Glutamatergic neuron (in vitro differentiated cells): ENCODE measurements at places on chromosomes 7 and 10.

DNA sequence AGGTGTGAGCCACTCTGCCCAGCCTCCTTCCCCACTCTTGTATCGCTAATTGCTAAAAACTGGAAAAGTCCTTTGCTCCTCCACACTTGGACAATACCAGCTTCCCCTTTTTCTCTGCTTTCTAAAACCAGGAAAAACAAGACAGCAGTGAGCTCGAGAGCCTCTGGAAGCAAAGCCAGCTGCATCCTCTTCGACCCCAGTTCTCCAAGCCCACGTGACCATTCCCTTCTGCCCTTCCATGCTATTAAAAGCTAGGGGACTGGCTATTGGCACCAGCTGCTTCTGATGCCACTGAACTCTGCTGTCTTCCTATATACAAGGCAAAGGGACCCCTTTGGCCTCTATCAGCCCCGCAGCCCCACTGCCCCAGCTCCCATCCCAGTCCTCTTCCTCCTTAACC is 92.2 kb downstream of the SPDYE5 start:
- DNase-seq = no peak

DNA sequence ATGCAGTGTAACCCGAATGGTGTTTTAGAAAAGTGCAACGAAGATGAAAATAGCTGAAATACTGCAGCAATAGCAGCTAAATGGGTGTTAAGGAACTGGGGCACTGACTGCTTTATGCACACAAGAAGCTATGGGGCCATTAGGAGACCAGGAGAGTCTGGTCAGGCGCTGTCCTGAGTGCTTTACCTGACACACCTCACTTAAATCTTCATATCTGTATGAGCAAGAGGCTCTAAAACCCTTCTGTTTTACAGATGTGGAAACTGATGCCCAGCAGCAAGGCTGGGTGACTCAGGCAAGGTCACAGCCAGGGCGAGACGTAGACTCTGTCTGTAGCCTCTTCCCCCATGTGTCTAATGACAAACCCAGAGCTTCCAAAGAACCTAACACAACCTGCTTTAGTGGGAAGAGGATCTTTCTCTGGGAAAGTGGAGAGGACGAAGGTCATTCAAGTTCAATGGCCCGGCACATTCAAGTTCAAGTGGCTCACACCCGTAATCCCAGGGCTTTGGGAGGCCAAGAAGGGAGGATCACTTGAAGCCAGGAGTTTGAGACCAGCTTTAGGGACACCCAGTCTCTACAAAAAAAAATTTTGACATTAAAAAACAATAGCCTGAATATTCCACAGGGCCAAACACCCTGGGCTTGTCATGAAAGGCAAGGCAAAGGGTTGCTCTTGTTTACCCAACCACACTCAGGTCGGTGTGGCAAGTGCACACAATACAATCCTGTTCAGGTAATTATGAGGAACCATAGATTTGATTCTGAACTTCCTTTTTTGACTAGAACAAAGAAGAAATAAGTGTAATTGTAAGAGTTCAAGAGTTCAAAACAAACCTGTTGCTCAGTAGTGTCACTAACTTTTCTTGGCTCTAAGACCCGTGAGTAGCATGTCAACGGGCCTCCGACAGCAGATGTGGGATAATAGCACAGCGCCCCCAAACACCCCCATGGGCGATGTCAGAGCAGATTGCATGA is 53.7 kb upstream of the KLF6 start:
- DNase-seq = no peak

DNA sequence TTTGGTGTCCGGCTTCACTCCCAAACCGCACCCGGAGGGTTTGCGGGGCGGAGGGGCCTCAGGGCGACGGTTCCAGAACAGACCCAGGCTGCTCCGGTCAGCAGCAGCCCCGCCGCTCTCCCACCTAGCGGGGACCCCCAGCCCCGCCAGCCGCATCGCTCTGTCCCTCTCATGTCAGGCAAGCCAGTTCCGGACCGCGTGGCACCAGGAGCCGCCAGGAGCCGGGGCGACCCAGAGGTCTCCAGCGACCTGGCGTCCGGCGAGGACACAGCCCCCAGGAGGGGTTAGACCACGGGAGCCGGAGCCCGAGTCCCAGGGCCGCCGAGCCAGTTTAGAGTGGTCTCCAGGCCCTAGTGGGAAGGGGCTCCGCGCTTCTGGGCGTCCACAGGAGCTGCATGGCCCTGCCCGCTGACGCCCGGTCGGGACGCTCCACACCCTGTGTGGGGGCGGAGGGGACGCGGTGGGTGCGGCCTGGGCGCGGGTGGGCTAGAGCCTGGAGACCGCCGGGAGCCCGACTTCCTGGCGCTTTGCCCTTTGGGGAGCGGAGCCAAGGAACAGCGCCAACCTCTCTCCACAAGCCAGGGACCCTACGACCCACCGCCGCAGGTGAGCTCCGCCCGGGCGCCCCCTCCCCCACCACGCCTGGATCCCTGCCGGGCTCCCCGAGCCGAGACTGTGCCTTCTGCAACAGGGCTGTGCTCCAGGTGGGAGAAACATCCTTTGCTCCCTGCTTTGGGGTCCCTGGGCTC is 43.4 kb downstream of the ZNF117 start:
- peak; percentile 48 for DNase-seq

GRCh38 chr7:134766779-134767519 is 12.5 kb upstream of the CALD1 start:
- DNase-seq = no peak

GRCh38 chr10:63720072-63720537 is 198.9 kb downstream of the REEP3 start:
- DNase-seq = peak; percentile 31

DNA sequence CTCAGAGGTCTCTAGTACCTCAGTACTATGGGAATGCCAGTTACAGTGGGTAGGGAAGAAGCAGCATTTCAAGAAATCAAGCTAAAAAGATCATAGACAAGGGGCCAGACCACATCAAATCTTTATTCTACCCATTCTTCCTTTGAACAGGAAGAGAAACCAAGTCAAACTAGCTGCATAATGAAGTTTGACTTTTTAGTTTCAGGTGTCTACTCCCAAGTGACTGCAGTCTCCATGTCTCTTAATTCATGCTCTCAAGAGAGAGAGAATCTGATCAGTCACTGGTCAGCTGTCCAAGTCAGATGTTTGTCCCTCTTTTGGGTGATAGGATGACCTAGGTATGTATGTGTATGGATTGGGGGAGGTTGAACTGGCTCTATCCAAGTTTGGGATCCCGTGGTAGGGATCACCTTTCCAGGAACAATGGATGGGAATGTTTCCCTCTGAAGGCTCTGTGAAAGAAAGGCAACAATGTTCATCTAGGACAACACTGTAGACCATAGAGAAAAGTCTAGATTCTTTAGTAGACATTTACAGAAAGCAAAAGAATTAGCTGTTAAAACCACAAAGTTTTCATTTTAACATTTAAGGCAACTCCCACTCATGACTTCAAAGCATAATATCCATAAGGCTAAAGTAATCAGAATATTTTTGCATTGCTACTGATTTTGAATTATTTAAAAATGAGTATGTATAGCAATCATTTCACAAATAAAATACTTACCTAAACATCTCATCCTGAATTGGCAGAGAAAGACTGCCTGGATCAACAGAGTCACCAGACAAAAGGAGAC is 30.1 kb upstream of the PRTFDC1 start:
- DNase-seq = no peak

- DNase-seq = no peak
Measured at GRCh38 chr7:537911-538634, 18.4 kb upstream of the PDGFA start.

GRCh38 chr10:126598009-126598408 is 72.5 kb downstream of the C10orf90 start:
- DNase-seq = peak; percentile 67

DNA sequence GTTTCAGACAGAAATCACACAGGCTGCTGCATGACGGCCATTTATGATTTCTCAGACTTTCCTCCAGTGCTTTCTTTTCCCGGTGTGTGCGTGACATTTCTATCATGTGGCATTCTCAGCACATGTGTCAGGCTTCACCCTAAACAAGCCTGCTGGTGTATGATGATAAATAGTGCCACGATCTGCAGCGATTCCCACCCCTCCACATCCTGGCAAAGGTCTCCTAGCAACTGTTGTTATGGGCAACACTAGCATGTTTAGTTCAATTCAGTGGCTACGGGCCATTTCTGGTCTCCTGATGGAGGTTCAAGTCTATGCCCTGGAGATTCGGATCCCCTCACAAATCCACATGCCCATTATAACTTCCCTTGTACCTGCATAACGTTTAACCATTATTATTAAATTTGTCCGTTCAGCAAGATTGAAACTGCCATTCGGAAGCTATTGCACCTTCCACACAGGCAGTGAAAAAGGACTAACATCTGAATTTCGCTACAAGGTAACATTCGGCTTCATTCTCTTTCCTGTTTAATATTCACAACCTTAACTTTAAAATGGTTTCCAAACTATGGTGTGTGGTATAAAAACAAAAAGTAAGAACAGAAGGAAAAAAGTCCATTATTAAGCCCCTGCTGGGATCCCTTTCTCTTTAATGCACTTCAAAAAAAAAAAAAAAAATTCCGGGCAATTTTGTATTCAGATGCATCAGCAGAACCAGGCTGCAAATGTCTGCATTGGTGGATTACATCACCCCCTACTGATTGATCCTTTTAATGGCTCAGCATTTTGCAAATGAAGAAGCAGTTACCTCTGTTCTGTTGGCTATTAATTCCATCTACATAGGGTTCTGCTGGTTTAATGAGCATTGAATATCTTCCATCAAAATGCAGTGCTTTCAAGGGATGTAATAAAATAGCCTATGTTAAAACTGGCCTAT is 90.2 kb downstream of the FRMD4A start:
- DNase-seq = no peak

DNA sequence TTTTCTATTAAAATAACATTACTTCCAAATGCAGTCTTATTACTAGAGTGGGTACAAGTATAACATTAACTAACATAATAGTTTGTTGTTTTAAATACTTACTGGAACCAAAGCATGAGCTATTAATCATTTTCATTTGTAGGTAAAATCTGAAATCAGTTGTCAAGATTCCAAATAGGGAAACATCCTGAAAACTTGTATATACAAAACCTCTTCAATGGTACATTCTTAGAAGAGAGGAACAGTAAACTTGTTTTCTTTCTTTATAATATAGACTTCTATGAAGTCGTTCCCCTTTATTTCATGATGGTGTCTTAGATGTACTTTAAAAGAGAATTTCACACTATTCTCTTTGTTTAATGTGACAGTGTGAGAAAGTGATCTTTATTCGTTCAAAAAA is 85.9 kb downstream of the VTI1A start:
- DNase-seq = no peak

DNA sequence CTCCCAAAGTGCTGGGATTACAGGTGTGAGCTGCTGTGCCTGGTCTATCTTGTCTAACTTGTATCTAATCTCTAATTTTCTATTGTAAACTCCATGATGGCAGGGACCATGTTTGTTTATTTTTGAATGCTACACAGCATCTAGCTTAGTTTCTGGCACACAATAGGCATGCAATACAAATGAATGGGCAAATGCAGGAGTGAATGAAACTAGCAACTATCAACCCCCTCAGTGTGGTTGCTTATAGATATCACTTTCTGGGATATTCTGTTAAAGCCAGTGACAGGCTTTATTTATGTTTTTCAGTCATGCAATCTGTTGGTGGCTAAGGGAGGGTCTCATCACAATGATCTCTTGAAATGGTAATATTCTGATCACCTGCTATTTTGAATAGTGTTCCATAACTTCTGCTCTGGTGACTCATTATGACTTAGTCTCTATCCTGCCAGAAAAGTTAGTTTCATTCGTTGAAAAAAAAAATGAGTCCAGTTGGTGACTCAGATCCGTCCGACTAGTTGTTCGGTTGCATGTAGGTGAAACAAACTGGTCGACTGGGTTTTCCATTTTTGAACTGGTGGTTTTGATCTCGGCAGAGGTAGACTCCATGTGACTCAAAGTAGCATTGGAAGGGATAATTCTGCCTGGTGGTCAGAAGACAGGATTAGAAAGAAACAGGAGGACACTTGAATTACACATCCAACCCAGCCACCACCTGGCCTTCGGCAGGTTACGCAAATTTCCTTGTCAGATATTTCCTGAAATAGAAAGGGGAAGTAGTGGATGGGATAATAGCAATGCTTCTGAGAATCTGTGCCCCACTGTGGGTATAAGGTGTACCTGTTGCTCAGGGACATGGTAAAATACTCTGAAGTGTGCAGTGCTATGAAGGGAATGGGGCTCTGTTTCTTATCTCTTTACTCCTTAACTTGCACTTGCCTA is 76.8 kb downstream of the GATA3 start:
- no peak for DNase-seq

- DNase-seq = no peak
Measured at GRCh38 chr10:4294996-4295792, 510.2 kb upstream of the KLF6 start.

GRCh38 chr7:131056007-131056406 is 271.7 kb upstream of the MKLN1 start:
- no peak for DNase-seq

DNA sequence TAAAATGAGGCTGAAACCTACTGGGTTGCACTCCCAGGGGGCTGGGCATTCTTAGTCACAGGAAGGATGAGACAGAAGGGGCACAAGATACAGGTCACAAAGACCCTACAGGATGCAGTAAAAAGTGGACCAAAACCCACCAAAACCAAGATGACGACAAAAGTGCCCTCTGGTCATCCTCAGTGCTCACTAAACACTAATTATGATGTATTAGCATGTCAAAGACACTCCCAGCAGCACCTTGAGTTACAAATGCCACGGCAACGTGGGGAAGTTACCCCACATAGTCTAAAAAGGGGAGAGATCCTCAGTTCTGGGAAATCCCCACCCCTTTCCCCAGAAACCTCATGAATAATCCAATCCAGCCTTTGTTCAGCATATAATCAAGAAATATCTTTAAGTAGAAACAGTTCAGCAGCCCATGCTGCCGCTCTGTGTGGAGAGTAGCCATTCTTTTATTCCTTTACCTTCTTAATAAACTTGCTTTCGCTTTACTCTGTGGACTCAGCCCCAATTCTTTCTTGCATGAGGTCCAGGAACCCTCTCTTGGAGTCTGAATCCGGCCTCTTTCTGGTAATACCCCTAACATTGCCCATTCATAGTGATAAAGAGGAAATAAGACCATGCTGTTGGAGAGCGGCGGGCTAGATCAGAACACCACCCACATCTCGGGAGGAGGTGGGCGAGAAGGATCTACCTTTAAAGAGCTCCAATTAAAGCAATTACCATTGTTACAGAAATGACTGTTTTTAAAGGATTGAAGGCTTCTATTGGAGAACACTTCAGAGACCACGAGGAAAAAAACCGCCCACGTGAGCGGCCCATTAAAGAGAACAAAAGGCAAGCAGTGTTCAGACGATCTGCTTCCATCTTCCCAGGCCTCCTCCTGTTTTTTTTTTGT is 170.9 kb downstream of the USP6NL start:
- DNase-seq = no peak

DNA sequence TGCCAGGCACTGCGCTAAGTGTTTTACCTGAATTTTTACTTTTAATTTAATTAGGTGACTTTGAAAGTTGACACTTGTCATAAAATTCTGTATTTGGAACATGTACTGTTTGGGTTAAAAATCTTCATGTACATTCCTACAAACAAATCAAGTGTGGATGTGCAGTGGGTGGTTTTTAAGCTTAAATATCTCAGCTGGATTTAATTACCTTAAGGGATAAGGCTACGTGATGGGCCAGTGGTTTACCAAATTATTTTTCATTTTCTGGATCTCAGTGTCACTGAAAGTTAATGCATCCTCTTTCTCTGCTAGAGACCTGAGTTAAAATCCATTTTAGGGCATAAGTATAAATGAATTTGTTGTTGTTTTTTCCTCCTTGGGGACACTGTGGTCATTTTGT is 51.1 kb downstream of the EXOC4 start:
- DNase-seq = no peak
